ENCODE measurements at places on chromosomes 11 and 22. TPM values are rescaled to one million over a fixed set of nuclear protein-coding genes. Genes with fewer than 3 reads are reported as not detected.

KRTAP5-2 gene
- not detected for total RNA-seq

FOLR2 gene
- total RNA-seq = 23.8 TPM

ANO5 gene
- total RNA-seq = 13.9 TPM

MS4A4A gene
- 7.9 TPM for total RNA-seq

IL10RA gene
- 12.3 TPM for total RNA-seq

PLAAT5 gene
- 2.0 TPM for total RNA-seq

PATE2 gene
- total RNA-seq = not detected

PGA4 gene
- total RNA-seq = 5.0 TPM

SOX10 gene
- total RNA-seq = 1.9 TPM

TRIM49B gene
- not detected for total RNA-seq

B4GAT1 gene
- 52.5 TPM for total RNA-seq

CDKN1C gene
- 286 TPM for total RNA-seq

NXPE2 gene
- total RNA-seq = 0.70 TPM

MS4A15 gene
- total RNA-seq = not detected

DNAJC24 gene
- 13.9 TPM for total RNA-seq

OR51B5 gene
- 2.3 TPM for total RNA-seq

TRIM22 gene
- 22.4 TPM for total RNA-seq
